ENCODE measurements at places on chromosomes 1 and 21. TPM values are rescaled to one million over a fixed set of nuclear protein-coding genes. Genes with fewer than 3 reads are reported as not detected.

The ROR1 gene
- total RNA-seq, result 15.7 TPM

The GON4L gene
- total RNA-seq, result 70.7 TPM

The C1QTNF12 gene
- total RNA-seq, result 1.2 TPM

The HNRNPCL2 gene
- total RNA-seq, result not detected

The F5 gene
- 43.9 TPM for total RNA-seq

The ADAM30 gene
- 0.14 TPM for total RNA-seq
